ENCODE measurements at places on chromosomes 12 and 14. TPM values are rescaled to one million over a fixed set of nuclear protein-coding genes. Genes with fewer than 3 reads are reported as not detected.

Gene TMEM253
- not detected for total RNA-seq

Gene CD69
- 0.75 TPM for total RNA-seq

Gene ITGA5
- total RNA-seq: 38.2 TPM

- DNase-seq: no peak
- H3K4me1 ChIP-seq: no peaks in the 10 kb centered on the region
- no peaks in the 10 kb centered on the region for H3K27me3 ChIP-seq
- no peak overlapping the region for H3K27ac ChIP-seq
- H3K4me3 ChIP-seq: no peak overlapping the region
Observed at GRCh38 chr12:110012659-110013058, 13.4 kb downstream of the ANKRD13A start.

DNA sequence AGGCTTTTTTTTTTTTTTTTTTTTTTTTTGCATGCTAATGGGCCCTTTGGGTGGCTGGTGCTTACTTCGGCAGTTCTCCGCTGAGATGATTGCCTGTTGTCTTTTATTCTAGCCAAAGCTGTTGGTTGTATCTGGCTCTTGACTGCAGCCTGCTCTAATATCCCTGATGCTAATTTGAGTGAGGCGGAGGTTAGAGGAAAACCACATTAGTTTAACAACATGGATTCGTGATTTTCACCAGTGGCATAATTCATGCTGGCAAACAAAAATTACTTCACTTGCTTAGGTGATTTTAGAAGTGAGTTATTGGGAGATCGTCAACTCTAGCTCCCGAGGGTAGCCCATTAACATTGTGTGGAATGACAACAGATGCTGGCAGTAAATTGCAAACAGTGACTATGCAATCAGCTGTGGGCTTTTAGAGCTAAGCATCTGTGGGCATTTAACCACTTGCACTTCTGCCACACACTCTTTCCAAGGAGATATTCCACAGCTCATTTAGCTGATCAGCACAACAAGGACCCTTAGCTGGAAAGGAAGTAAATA is 97.6 kb upstream of the ZDHHC17 start:
- H3K4me1 ChIP-seq: peaks cover 11% of the 10 kb centered on the region
- no peaks in the 10 kb centered on the region for H3K27me3 ChIP-seq
- H3K27ac ChIP-seq: no peak overlapping the region
- H3K4me3 ChIP-seq: no peak overlapping the region

GRCh38 chr12:113812411-113813228 is 153.5 kb downstream of the RBM19 start:
- H3K27me3 ChIP-seq: no peaks in the 10 kb centered on the region
- no peak overlapping the region for H3K27ac ChIP-seq
- H3K4me3 ChIP-seq: no peak overlapping the region
- DNase-seq: no peak
- H3K4me1 ChIP-seq: no peaks in the 10 kb centered on the region

All from PC-3 (cell line).